CD4-positive, alpha-beta memory T cell (primary cell): ENCODE measurements at places on chromosomes 3 and 15.

- DNase-seq = peak; percentile 39
Observed at GRCh38 chr15:92879949-92880725, 20.0 kb upstream of the CHD2 start.

DNA sequence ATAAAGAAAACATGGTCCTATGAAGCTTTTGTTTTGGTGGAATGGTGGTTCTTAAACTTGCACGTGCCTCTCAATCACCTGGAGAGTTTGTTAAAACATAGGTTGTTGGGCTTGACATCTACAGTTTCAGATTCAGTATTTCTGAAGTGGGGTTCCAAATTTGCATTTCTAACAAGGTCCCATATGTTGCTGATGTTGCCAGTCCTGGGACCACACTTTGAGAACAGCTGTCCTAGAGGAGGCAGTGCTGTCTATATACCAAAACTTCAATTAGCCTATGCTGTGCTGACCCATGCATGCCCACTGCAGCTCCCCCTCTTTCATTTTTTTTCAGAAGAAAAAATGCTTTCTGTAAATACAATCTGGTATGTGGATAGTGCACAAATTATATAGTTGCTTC, 31.3 kb downstream of the ALCAM start:
- DNase-seq = no peak

GRCh38 chr3:11220230-11220629, 52.0 kb upstream of the ATG7 start:
- DNase-seq = no peak

DNA sequence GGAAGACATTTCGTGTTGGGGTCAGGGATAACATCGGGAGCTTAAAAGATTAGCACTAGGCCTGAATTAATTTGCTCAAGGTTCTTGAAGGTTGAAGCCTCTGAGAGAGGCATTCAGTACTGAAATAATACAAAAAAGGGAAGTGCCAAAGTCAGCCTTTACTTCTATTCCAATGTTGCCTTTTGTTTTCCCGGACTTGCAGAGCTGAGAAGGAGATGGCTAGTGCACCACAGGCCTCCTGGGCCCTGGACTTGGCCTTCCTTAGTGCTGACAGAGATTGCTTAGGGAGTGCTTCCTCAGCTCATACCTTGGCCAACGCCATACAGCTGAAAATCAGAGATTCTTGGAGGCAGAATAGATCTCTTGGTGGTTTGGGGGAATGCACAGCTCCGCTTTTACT, 333.6 kb upstream of the TBL1XR1 start:
- DNase-seq = no peak
